Ovary (tissue), 10 donors: ENCODE measurements at places on chromosomes 11 and 22. TPM values are rescaled to one million over a fixed set of nuclear protein-coding genes. Genes with fewer than 3 reads are reported as not detected.

The SULT4A1 gene
- 2.8 TPM for total RNA-seq

The C11orf86 gene
- not detected for total RNA-seq

The MS4A4A gene
- 14.9 TPM for total RNA-seq

The APOA4 gene
- total RNA-seq: not detected

The CRACR2B gene
- 4.7 TPM for total RNA-seq

The OR2AG1 gene
- not detected for total RNA-seq
